ENCODE measurements at places on chromosomes 3 and 15.

DNA sequence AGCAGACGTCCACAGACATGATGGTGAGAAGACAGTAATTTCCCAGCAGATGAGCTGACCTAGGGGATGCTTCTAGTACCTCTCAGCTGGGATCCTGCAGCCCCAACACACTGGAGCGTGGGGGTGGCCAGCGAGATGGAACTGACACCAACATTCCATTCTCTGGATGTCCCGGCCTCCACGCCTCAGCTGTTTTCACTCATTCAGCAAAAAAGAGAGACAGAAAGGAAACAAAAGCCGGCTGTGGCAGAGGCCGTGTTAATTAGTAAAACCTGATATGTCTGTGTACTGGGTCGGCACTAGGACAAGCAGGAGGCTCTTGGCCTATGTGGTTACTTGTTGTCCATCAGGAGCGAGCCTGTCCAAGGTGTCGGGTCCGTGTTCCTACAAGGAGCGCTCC is 82.6 kb upstream of the MYZAP start:
- DNase-seq, result no peak

- DNase-seq, result no peak
Measured at GRCh38 chr3:139774560-139775302, 97.0 kb upstream of the NMNAT3 start.

DNA sequence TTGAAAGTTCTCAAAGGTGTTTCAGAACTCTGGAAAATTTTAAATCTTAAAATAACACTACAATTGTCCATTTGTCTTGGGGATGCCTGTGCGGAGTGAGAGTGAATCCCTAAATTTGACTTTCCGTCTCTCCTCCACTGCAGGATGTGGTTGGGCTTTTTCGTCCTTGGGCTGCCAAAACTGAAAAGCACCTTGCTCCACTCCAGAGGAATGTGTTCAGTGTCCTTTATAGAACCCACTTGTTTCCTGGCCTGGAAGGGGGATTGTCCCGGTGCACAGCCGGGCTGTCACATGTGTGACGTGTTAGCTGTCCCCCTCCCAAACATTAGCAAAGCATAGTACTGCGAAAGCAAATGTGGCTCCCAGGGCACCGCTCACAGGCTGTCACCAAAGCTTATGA is 69.6 kb upstream of the ATP10A start:
- no peak for DNase-seq

GRCh38 chr15:62549345-62549970 is 384.4 kb upstream of the C2CD4B start:
- no peak for DNase-seq

DNA sequence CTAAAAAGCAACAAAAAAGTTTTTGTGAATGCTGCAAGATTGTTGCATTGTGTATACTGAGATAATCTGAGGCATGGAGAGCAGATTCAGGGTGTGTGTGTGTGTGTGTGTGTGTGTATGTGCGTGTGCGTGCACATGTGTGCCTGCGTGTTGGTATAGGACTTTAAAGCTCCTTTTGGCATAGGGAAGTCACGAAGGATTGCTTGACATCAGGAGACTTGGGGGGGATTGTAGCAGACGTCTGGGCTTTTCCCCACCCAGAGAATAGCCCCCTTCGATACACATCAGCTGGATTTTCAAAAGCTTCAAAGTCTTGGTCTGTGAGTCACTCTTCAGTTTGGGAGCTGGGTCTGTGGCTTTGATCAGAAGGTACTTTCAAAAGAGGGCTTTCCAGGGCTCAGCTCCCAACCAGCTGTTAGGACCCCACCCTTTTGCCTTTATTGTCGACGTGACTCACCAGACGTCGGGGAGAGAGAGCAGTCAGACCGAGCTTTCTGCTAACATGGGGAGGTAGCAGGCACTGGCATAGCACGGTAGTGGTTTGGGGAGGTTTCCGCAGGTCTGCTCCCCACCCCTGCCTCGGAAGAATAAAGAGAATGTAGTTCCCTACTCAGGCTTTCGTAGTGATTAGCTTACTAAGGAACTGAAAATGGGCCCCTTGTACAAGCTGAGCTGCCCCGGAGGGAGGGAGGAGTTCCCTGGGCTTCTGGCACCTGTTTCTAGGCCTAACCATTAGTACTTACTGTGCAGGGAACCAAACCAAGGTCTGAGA is 4.7 kb downstream of the BHLHE40 start:
- peak; percentile 91 for DNase-seq

GRCh38 chr3:122572940-122573412 is 4.5 kb upstream of the PARP15 start:
- DNase-seq, result no peak

DNA sequence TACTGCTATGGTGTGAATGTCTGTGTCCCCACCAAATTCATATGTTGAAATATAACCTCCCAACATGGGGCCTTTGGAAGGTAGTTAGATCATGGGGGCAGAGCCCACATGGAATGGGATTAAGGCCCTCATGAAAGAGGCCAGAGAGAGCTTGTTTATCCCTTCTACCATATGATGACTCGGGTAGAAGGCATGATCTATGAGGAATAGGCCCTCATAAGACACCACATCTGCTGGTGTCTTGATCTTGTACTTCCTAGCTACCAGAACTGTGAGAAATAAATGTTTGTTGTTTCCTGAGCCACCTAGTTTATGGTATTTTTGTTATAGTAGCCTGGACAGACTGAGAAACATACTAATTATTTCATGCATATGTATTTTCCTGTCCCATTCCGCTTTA is 51.9 kb downstream of the WWTR1 start:
- DNase-seq, result no peak

GRCh38 chr3:43013743-43014155 is 34.6 kb downstream of the GASK1A start:
- peak; percentile 26 for DNase-seq

GRCh38 chr3:5240740-5241139 is 53.2 kb downstream of the EDEM1 start:
- no peak for DNase-seq

- DNase-seq, result no peak
Measured at GRCh38 chr3:27025718-27026117, 343.5 kb downstream of the NEK10 start.
